GF-D8 (cell line): ENCODE measurements at places on chromosomes 16 and 17.

GRCh38 chr16:57137566-57138273 is 45.3 kb downstream of the CPNE2 start:
- no peak for DNase-seq

- peak; percentile 33 for DNase-seq
Measured at GRCh38 chr16:88479793-88480760, 27.0 kb downstream of the ZFPM1 start.

DNA sequence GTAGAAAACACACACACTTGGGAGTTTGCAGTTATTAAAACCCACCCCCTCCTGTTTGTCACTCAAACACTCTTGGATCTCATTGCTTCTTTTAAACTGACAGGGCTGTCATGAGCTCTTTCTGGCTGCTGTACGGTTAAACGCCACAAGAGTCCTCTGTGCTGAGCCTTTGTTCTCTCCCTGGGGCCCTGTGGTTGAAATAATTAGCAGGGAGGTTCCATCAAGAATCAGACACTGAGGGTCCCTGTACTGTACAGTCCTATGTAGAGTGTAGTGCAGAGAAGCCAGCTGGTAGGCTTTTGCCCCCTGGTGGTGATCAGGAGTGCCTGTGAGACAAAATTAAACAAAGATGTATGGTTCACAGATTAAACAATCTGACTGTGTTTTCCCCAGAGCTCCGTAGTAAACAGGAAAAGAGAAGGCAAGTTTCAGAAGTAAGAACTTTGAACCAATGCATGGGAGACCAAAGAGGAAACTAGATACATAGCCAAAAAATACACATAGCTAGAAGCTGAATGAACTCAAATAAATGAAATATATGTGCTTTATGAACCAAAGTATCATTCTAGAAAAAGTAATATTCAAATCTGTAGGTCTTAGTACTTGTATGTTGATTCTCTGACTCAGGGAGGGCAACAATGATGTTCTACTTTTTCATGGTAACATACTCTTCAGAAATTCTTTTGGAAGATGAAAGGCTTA is 1.4 kb upstream of the SSH2 start:
- peak; percentile 60 for DNase-seq

DNA sequence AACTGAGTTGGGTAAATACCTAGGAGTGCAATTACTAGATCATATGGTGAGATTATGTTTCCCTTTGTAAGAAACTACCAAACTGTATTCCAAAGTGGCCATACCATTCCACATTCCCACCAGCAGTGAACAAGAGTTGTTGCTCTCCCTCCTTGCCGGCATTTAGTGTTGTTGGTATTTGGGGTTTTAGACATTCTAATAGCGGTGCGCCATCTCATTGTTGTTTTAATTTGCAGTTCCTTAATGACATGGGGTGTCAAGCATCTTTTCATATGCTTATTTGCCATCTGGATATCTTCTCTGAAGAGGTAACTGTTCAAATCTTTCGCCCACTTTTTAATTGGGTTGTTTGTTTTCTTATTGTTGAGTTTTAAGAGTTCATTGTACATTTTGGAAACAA is 164.2 kb upstream of the LHX1 start:
- DNase-seq = no peak

- DNase-seq = no peak
Measured at GRCh38 chr16:79191933-79192332, 408.6 kb downstream of the MAF start.

GRCh38 chr17:31250229-31250628 is 46.8 kb downstream of the OMG start:
- DNase-seq = no peak

DNA sequence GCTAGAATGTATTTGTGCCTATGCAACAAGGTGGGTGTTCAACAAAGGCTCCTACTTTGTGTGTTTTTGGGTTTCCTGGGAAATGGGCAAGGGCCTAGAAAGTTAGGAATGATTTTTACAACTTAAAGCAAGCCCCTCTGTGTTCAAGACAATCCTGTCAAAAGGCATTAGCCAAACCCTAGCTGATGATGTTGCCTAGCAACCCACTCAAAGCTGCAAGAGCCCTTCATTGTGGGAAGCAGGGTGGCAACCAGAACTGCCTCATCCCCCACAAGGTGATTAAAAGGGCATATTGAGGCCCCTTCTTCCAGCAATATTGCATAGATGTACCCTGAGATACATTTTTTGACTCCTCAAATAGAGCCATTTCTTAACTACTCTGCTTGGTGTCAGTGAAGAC is 16.0 kb upstream of the RASL10B start:
- no peak for DNase-seq

DNA sequence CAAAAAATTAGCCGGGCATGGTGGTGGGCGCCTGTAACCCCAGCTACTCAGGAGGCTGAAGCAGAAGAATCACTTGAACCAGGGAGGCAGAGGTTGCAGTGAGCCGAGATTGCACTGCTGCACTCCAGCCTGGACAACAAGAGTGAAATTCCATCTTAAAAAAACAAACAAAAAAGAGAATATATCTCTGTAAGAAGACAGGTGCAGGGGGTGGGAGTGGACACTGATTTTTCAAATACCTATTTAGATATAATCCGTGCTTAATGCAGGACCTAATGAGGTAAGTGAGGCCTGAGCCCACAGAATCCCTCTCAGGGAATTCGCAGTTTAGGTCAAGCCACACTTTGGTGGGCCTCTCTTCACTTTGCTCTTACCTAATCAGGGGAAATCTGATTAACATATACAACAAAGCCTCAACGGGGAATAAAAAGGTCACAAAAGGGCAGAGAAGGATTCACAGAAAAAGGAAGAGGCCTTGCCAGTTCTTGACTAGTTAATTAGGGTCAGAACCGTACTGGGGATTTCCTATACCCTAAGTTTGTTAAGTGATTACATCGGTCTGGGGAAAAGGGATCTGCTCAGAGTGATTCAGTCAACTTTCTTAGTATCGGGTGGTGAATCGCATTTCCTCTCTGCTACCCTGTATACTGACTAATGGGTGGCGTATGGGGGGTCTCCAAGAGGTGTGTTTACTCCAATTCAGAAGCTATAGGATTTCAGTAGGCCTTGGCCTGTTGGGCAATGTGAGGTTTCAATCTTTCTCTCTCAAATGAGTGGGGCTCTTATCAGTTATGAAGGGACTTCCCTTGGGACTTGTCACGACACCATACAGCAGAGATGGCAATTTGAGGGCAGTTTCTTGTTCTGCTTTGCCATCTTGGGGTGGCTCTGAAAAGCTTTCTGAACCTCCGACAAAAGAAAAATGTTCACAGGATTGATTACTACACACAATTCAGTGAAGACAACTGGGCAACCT is 1.9 kb upstream of the NFAT5 start:
- peak; percentile 86 for DNase-seq

DNA sequence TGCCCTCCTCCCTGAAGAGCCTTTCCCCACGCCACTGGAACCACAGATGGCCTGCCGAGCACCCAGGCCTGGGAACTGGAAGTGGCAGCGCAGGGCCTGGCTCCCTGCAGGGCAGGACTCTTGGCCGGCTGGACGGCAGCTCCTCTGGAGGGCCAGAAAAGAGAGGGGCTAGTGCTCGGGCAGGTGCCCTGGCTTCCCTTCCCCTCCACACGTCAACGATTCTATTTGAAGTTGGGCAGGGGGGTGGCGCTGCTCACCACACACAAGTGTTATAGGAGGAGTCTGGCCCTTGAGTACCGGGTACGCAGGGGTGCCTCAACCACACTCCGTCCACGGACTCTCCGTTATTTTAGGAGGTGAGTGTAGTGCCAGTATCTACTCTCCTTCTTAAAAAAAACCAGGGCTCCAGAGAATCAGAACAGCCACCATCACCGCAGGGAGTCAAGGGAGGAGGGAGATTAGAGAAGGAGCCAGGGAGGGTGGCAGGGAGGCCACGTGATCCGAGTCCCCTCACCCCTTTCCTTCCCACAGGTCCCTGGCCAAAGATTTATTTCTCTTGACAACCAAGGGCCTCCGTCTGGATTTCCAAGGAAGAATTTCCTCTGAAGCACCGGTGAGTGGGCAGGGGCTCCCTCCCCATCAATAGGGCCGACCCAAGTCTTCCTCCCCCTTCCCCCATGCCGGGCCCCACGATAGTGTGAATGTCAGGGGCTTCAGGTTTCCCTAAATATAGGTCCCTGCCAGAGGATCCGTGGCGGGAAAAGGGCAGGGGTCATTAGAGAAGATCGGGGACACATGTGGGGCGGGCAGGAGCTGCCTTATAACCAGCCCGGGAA is 1.4 kb upstream of the ALDOA start:
- DNase-seq = peak; percentile 58

DNA sequence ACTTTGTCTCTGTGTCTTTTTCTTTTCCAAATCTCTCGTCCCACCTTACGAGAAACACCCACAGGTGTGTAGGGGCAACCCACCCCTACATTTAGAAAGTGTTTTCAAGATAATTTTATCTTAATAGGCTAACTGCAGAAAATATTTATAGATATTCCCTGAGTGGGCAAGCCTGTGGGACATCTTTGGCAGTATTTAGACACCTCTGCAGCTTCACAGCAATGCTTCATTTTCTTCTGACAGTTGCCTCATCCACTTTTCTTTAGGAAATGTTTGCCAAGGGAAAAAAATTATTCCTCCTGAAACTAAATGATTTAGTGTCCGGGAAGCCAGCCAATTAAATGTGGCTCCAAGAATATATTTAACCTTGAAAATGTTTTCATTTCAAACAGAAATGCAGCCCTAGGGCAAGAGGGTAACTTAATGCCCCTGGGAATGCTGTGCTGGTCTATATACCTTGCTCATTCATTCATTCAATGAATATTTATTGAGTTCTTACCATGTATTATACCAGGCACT is 290.4 kb downstream of the ABCC12 start:
- DNase-seq = no peak

DNA sequence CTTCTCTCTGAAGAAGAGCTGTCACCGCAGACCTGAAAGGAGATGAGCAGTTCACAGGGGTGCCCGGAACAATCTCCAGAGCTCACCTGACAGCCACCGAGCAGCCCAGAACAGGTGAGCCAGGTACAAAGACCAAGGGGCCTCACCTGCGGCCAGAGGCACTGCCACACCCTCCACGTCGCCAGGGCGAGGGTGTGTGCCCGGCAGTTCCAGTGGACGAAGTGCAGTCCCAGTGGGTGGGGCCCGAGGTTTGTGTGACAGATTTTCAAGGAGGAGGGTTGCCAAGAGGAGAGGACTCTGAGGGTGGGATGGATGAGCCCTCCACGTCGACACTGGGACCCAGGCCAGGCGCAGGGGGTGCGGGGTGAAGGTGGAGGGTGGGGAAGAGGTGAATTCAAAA is 61.7 kb downstream of the SMPD3 start:
- no peak for DNase-seq

GRCh38 chr16:11400076-11400475 is 54.8 kb downstream of the RMI2 start:
- DNase-seq = no peak

DNA sequence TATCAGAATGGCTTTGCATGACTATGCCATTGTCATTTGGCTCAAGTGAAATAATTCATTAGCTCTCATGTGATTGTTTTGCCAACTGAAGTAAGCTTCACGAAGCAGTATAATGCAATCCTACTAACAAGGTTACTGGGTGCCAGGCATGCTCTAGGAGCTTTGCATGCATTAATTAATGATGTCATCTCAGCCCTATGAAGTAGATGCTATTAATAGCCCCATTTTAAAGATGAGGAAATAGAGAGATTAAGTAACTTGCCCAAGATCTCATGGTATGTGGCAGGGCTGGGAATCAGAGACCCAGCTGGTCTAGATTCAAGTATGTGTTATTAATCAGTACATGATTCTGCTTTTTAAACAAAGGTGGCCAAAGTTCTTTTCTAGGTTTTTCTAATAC is 14.1 kb downstream of the KRT39 start:
- DNase-seq = no peak

GRCh38 chr17:57253362-57254065 is 2.8 kb upstream of the MSI2 start:
- DNase-seq = no peak
